ENCODE measurements at places on chromosomes 12 and 14.
A peak's percentile ranks its signal among the peaks of the same experiment; 100 is the strongest.

DNA sequence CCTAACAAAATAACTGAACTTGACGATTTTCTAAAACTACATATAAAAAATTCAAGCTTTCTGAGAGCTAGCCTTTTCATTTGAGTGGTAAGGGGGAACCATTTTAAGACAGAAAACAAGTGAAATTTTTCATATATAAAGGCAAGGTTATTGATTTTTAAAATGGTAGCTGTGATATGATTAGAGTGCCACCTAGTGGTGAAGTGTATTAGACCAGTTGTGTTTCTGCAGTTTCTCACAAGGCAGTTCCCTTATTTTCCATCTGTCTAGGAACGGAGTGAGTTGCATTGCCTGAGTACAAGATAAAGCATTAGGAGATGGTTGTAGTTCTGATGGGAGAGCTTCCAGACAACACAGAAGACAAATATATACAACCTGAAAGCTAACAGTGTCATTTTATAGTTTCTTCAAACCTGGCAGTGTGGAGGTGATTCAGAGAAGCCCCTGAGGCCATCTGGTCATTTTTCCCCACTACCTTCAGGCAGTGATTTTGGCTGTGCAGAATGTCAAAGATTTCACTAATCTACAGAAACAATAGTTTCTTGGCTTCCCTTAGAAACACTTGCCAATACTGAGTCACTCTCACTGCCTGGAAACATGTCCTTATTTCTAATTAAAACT, 180.8 kb downstream of the C12orf50 start:
- DNase-seq: no peak

DNA sequence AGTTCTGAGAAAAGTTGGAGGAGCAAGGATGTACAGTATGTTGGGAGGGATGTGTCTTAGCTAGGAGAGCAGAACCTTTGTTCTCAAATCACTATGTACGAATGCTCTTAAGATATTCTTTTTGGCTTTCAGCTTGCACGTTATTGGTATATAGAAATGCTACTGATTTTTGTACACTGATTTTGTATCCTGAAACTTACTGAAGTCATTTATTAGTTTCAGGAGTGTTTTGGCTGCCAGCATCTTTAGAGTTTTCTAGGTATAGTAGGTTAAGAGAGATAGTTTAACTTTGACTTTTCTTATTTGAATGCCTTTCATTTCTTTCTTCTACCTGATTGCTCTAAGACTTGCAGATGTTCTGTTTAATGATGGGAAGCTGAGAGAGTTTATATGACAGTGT, 442.8 kb upstream of the FBXO33 start:
- DNase-seq: no peak

DNA sequence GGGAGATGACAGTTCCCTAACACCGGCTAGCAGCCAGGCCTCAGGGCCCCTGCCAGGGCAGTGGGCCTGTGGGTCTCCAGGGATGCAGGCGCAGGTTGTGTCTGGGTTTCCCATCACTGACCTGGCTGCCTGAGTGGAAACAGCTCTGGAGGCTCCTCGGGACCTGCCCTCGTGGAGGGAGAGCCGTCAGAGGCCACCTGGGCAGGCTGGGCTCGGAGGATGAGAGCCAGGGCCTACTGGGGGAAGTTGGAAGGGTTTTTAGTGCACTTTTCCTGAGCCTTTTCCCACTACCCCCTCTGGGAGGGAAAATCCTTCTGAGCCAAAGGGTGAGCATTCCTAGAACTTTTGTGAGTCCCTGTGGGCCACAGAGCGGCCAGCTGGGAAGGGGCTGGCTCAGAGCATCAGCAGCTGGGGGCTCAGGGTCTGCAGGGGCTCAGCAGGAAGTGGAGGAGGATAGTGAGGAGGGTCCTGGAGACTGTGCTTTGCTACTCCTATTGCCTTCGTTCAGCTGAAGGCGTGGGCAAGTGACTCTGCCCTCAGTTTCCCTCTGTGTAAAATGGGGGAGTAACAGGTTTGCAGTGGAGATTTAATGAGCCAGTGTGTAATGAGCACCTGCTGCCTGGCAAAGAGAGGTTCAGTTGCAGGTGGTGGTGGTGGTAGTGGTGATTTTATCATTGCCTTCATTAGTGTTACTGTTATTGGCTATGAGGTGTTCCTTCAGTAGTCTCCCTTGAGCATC, 1.8 kb downstream of the SH2B3 start:
- no peak for DNase-seq

- DNase-seq: no peak
Measured at GRCh38 chr14:22552827-22553076, 36.3 kb downstream of the DAD1 start.

GRCh38 chr14:42224053-42224888, 617.6 kb downstream of the LRFN5 start:
- DNase-seq: no peak

DNA sequence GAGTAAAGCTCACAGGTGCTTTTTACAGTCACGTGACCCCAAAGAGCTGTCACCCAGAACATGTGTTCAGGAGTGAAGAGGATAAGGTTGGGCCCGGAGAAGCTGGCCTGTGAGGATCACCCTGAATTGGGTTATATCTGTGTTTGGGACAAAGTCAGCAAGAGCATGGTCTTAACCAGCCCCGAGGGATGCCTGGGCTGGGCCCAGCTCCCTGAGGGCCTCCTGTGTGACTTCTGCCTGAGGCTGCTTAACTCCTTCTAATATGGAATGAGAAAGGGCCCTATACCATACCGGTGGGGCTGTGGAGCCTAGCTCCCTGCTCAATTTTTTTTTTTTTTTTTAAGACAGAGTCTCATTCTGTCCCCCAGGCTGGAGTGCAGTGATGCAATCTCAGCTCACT, 2.5 kb downstream of the CDCA4 start:
- no peak for DNase-seq

DNA sequence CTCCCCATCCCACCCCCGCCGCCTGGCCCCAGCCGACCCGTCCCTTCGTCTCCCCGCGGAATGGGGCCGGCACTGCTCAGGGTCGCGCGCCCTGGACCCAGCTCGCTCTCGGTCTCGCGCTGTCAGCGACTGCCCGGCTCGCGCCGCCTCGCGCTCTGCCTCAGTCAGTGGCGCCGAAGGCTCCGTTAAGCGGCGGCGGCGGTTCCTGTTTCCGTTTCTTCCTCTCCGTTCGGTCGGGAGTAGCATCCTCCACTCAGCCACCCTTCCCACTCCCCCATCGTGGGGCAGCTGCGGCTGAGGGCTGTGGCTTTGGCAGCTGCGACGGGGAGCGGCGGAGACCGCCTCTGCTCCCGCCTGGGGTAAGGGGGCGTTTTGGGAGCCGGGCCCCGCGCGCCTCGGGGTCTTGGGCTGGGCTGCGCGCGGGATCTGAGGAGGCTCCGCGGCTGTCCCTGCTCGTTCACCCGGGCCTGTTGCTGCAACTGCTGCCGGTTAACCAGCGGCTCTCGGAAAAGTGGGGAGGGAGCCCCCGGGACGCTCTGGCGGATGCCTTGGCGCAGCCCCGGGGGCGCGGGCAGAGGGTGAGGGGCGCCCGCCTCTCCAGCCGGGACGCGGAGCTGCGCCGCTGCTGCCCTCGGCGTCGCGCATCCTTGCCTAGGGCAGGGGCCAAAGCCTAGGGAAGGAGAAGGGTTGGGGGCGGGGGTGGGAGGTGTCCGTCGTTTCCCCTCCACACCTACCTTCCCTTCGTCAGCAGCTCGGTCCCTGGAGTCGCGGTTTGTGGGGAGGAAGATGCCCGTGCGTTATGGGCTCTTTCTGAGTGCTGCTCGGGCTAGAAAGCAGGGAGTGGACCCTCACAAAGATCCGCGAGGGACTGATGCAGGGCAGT, 567 bp downstream of the FUT8 start:
- no peak for DNase-seq

- DNase-seq: no peak
Measured at GRCh38 chr12:124738636-124739467, 124.8 kb downstream of the SCARB1 start.

DNA sequence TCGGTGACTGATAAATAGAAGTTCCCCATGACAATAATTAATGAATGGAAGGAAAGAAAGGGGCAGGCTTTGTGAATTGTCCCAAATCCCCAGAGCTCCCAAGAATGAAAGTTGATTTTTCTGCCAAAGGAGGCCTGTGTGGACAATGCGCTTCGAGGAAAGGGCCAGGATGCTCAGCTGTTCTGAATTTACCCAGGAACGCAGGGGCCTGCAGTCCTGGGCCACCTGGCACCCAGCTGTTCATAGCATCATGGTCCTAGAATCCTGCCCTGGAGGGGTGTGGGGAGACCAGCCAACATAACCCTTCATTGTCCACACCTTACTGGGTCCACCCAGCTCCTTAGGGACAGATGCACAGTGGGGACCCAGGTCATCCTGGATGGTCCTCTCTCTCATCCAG, 587.5 kb downstream of the BCL11B start:
- no peak for DNase-seq

DNA sequence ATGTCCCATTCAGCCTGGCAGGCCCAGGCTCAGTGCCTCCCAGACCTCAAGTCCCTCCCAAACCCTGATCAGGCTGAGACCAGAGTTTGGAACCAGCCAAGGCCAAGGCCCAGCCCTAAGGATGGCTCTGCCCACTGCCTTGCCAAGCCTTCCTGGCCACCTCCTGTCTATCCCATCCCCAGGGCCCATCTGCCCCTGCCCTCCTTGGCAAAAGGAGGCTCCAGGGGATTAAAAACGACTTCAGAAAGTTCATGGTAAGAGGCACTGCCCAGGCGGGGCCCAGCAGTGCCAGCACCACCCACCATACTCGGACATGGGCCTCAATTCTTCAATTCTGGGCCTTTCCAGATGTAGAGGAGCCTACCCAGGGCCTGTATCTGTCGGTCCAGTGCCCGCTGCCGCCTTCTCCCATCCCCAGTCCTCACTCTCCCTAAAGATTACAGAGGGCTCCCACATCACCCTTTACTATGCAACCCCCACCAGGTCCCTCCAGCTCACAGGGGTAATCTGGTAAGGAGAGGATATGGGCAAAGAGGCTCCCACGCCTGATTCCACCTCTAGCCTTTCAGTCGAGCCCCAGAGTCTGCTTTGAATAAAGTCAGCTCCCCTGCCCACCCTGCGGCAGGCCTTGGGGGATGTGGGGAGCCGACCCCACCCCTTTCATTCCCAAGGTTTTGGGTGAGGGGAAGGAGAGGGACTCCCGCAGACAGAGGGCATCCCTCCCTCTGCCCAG, 932 bp downstream of the ADCY6 start:
- no peak for DNase-seq

GRCh38 chr12:55705782-55706402, 1.8 kb downstream of the ITGA7 start:
- DNase-seq: no peak

DNA sequence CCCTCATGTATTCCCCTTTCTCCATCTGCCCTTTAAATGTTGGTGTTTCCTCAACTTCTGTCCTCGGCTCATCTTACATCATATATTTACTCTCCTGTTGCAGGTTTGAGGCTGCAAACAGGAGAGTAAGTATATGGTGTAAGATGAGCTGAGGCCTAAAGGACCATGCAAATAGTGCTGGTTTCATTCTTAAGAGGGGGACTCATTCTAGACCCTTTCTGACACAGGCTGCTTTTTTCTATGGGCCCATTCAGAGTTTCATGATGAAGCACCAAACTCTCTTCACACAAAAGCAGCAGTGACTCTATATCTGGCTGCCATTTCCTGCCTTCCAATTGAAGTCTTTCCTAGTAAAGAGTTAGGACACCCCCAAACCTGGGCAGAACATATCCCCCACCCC, 218.5 kb downstream of the PHLDA1 start:
- no peak for DNase-seq

GRCh38 chr12:92989715-92990484, 60.8 kb upstream of the EEA1 start:
- no peak for DNase-seq

- no peak for DNase-seq
Measured at GRCh38 chr14:55697414-55697861, 117.4 kb downstream of the KTN1 start.

- DNase-seq: no peak
Measured at GRCh38 chr12:34354239-34355200, 332.2 kb downstream of the ALG10 start.

- DNase-seq: no peak
Measured at GRCh38 chr12:121590476-121591143, 9.8 kb upstream of the KDM2B start.

DNA sequence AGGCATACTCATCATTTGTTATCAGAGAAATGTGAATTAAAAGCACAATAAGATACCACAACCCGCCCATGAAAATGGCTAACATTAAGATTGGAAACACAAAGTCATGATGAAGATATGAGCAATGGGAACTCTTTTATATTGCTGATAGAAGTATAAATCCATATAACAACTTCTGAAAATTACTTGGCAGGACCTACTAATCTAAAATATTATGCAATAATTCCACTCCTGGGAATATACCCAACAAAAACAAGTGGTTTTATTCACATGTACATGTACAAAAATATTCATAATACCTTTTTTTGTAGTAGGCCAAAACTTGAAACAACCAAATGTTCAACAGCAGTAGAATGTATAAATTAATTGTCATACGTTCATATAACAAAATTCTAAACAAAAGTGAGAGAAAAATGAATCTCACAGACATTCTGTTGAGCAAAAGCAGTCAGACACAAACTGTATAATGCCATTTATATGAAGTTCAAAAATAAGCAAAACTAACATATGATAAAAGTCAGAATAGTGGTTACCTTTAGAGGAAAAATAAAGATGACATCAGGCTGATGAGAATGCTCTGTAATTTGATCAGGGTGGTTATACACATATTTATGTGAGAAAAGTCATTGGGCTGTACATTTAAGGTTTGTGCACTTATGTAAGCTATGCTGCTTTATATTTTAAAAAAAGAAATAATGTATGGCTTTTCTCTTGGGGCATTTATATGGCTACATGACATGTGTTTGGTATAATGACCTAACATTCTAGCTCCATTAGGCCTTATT, 309.2 kb upstream of the KITLG start:
- DNase-seq: no peak

GRCh38 chr14:24100982-24101494, 6.9 kb downstream of the PCK2 start:
- no peak for DNase-seq

GRCh38 chr14:54354968-54355641, 41.7 kb upstream of the CDKN3 start:
- DNase-seq: no peak

DNA sequence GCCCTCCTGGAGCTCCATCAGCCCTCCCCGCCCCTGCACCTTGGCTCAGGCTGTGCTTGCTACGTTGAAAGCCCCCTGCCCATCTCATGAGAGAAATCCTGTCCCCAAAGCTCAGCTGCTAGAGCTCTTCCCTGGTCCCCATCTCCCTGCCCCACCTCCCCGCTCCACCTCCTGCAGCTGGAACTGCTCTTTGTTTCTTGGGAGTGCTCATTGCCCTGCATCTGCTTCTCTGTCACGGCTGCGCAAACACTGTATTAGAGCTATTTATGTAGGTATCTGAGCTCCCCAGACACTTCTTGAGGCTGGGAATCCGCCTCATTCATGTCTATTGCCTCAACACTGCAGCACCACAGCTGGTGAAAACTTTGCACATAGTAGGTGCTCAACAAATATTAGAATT, 32.8 kb upstream of the PRIMA1 start:
- DNase-seq: no peak

GRCh38 chr12:1870086-1870485, 48.4 kb downstream of the CACNA2D4 start:
- DNase-seq: peak; percentile 28

DNA sequence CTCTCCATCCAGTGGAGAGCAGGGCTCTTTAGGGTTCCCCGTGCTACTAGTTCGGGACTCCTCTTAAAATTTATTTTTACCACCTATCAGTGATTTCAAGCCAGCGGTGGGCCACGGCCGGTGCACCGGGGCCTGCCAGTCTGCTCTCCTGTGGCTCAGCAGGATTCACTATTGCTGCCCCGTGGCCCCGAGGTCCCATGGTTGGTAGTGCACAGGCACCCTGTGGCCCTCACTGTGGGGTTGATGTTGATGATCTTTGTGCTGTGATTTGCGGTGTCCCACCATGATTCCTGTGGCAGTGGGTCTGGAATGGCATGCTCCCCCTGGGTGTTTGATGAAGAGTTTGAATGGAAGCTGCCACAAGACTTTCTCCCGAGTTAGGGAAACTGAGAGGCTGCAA, 12.6 kb upstream of the MEG3 start:
- no peak for DNase-seq

All from vagina (tissue), 2 donors.